ENCODE measurements at places on chromosomes 2 and 18.

- DNase-seq, result no peak
Observed at GRCh38 chr2:118845522-118846441, 1.7 kb downstream of the EN1 start.

DNA sequence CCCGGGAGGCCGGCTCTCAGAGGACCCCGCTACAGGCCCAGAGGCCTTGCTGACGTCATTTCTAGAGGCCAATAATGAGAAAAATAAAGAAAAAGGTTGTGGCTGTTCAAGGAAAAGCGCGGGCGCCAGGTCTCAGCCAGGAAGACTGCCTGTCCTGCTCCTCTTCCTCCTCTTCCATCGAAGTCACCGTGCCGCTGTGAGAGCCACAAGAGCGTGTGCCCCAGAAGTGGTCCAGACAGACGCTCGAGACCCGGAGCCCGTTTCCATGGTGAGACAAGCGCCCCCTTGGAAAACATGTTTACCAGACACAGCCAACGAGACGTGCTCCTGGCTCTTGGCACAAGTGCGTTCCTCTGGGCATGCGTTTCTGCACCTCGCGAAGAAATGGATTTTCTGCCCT is 210.5 kb downstream of the HDAC4 start:
- no peak for DNase-seq

GRCh38 chr18:12242658-12243260 is 11.4 kb upstream of the CIDEA start:
- DNase-seq, result no peak

GRCh38 chr18:65753520-65753919 is 2.7 kb downstream of the CDH7 start:
- DNase-seq, result no peak

DNA sequence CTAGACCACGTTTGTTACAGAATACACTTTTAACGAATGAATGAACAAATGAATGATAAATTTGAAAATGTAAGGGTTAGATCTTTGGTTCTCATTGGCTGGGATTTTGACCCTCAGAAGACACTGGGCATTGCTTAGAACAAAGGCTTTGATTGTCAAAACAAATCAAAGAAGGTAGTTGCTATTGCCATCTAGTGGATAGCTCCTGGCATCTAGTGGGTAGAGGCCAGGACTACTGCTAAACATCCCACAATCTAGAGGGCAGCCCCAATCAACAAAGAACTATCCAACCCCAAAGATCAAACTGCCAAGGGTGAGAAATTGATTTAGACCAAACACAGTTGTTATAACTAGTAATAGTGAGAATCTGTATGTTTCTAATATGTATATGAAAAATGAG is 552.3 kb downstream of the KCNJ3 start:
- peak; percentile 2 for DNase-seq

DNA sequence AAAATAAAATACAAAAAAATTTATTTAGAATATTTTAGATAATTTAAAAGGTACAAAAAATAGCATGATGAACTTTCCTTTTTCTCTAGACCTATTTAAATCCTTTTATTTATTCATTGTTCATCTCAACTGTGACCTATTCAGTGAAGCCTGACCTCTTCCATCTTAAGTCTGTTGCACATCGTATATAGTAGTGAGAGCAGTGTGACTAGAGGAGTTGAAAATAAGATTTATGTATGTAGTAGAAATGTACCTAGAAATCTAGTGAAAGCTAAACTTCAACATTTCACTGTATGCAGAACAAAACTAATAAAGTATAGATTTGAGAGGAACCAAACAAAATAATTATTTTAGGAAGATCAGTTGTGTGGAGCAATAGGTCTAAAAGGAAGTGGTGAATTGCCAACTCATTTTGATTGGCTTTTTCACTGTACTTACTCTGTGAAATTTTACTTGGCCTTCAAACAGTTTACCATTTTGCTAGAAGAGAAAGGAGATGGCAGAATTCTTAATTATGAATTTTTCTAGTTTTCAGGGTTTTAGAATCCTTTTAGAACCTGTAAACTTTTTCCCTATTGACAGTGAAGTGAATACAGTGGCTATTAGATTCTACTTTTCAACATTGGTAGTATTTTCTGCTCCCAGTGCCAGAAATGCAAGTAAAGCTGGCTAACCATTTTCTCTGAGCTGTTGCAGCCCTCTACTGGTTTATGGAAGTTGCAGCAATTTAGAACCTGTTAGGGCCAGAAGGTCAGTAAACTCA is 11.0 kb downstream of the ANKRD12 start:
- peak; percentile 71 for DNase-seq

DNA sequence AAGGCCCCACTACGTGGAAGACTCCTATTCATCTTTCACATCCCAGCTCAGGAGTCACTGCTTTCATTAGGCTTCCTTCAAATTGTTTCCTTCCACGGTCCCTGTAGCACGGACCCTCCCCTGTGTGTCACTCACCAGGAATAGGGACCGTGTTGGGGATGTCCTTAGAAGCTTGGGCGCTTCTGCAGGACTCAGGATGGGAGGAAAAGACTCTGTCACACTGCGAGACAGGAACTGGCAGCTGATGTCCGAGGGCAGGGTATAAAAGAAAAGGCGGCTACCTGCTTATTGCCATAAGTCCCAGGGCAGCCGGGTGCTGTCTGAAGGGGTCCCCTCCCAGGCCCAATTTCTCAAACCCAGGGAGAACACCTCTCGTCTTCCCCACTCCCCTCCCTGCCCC is 79.1 kb downstream of the BCL2L11 start:
- DNase-seq, result no peak

DNA sequence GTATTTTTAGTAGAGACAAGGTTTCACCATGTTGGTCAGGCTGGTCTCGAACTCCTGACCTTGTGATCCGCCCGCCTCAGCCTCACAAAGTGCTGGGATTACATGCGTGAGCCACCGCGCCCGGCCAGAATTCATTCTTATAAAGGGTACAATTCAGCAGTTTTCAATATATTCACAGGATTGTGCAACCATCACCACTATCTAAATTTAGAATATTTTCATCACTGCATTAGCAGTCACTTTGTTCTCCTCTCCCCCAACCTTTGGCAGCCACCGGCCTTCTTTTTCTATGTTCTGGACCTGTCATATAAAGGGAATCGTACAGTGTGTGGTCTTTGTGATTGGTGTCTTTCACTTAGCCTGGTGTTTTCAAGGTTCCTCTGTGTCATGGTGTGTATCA is 40.7 kb downstream of the TCF7L1 start:
- DNase-seq, result no peak

- no peak for DNase-seq
Observed at GRCh38 chr2:158197940-158198339, 96.3 kb downstream of the UPP2 start.

GRCh38 chr2:148615381-148615841 is 29.1 kb upstream of the EPC2 start:
- no peak for DNase-seq

DNA sequence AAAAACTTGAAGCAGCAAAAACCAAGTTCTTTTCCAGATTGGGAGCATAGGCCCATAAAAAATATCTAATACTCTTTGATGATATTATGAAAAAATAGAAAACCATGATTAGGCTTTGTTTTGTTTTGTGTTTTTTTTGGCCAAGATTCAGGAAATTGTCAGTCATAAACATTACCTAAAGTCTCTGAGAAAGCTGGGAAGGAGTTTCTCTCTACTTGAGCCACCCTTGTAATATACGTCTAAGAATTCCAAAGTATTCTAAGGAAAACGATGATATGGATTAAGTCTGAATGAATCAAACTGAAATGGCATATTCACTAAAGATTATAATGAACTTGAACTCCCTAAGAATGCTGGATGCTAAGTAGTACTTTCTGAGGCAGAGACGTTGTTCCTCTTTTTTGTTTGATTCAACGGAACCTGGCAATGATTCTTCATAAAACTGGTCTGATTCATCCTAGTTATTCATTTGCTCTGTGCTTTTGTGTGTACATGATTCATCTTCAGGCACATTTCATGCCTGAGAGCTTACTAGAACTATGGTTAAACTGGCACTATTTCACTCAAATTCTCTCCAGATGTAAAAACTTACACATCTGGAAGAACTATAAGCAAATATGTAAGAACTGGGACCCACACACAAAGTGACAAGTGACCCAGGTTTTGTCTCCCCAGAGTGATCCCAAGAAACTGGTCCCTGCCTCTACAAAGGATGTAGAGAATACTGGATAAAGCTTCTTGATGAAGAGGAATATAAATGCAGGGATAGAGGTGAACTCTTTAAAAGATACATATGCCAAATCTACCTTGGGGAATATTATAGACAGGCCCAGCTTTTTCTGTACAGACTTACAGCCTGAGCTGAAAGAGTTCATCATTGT is 159.7 kb downstream of the DOCK10 start:
- no peak for DNase-seq
